ENCODE measurements at places on chromosomes 12 and 14. TPM values are rescaled to one million over a fixed set of nuclear protein-coding genes. Genes with fewer than 3 reads are reported as not detected.
A peak's percentile ranks its signal among the peaks of the same experiment; 100 is the strongest.

DNA sequence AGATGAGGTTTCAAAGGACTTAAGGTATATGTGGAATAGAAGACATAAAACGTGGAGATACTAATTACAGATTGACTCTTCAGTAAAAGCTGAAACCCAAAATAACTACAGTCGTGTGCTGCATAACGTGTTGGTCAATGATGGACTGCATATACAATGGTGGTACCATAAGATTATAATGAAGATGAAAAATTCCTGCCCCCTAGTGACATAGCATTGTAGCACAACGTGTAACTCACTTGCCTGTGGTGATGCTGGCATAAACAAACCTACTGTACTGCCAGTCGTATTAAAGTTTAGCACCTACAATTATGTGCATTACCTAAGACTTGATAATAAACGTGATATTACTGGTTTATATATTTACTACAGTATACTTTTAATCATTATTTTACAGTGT lies 150.3 kb downstream of the LRRK2 start:
- DNase-seq, result no peak

- no peak for DNase-seq
Observed at GRCh38 chr12:29430716-29431044, 49.7 kb upstream of the ERGIC2 start.

Gene SLC10A1
- not detected for total RNA-seq

Gene IL22
- total RNA-seq, result not detected

GRCh38 chr14:81466854-81467253 lies 66.7 kb upstream of the STON2 start:
- DNase-seq, result no peak

- no peak for DNase-seq
Observed at GRCh38 chr14:58071341-58071740, 80.7 kb downstream of the ARMH4 start.

DNA sequence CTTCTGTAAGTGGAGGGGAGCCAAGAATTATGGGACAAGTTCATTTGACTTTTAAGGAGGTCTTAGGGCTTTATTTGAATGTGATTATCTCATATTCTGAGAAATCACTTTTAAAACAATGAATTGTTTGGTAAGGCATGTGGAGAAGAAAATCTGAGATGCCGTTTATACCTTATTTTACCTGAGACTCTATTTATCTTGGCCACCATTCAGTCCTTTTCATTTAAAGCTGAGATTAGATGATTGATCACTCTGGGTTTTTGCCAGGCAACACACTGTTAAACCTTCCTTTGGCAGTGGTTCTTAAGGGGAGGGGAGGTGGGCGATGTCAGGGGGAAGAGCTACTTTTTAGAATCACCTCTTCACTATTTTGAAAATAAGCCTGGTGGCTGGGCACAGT lies 11.4 kb downstream of the CAND1 start:
- DNase-seq, result no peak

Gene KRT6B
- total RNA-seq, result not detected

DNA sequence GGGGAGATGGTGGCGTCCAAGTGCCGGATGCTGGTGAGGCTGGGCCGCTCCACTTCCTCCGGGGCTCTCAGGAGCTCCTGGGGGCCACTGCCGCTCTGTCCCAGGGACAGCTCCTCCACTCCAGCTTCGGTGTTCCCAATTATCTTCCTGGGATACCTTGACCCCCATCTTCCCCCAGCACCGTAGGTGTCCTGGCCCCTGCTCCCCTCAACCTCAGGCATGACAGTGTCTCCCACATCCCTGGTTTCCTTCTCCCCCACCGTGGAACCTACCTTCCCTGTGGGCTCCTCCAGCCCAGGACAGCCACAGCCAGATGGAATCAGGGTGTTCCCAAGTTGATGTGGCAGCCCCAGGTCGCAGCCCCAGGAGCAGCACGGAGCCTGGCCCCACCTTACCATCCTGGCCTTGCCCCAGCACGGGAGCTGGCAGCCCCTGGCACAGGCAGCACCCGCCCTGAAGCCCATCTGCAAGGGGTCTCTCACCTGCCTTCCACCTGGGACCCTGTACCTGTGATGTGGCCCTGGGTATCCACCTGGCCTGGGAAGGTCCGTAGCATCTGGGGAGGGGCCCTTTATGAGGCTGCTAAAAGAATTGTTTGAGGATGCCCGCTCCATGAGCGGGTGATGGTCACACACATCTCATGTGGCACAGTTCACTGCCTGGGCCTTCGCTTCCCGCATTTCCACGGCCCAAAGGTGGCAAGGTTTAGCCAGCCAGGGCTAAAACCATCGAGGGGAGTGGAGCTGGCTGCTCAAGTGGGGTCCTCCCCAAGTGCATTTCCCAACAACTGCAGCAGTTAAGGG lies 4.1 kb downstream of the TMEM121 start:
- no peak for DNase-seq

DNA sequence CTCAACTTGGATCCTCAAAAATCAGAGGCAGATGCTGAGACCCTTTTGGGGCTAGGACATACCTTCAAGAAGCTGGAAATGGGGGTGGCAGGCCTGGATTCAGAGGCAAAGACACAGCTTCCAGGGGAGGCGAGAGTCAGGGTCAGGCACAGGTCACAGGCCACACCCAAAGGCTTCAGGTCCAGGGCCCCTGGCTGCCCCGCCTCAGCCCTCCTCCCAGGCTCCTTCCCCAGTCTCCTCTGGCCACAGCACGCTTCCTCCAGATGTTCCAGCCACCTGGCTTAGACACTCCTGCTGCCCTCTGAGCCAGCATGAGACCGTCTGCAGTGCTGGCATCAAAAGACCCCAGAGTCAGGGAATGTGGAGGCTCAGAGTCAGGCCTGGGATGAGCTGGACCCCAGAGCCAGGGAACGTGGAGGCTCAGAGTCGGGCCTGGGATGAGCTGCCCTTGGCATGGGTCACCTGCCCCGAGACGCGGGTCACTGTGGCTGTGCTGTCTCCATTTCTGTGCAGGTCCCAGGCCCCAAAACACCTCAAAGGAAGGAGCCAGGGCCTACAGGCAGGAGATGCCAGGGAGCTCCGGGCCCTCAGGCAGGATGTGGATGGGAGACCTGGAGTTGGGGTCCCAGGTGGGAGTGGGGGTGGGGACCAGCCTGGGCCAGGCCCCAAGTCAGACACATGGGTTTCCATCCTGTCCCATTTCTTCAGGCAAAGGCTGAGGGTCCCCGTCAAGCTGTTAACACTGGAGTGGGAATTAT lies 58.9 kb downstream of the DIO3 start:
- no peak for DNase-seq

Gene RERGL
- not detected for total RNA-seq

GRCh38 chr14:61033054-61033453 lies 52.0 kb downstream of the SLC38A6 start:
- DNase-seq, result no peak

DNA sequence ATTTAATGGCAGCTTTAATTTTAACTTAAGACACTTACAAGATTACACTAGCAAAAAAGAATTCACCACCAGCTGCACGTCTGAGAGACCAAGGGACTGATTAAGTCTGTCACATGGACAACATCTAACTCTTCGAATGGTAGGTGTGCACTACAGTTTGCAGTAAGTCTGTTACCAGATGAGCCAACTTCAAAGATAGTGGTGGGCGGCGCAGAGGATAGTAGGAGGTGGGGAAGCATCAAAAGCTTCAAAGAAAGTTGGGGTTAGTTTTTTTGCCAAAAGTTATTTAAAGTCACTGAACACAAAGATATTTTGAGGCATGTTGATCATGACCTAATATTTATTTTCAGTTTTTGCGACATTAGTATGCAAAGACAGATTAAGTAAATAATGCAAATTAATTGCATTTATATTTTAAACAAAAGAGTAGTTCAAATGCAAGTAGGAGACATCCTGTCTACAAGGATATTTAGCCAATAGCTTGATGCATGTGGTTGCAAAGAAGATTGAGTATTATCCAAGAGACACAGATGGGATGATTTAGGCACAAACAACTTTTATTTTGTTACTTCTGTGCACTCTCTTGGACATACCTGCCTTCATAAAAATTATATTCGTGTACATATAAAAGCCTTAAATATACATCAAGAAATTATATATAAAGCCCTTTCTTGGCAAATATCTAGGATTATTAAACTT lies 327.7 kb downstream of the BMP4 start:
- no peak for DNase-seq

Gene EIF2S3B
- 0.87 TPM for total RNA-seq

Gene GPR33
- not detected for total RNA-seq

Gene DHH
- total RNA-seq, result 0.15 TPM

Gene KIF26A
- total RNA-seq, result 1.1 TPM

DNA sequence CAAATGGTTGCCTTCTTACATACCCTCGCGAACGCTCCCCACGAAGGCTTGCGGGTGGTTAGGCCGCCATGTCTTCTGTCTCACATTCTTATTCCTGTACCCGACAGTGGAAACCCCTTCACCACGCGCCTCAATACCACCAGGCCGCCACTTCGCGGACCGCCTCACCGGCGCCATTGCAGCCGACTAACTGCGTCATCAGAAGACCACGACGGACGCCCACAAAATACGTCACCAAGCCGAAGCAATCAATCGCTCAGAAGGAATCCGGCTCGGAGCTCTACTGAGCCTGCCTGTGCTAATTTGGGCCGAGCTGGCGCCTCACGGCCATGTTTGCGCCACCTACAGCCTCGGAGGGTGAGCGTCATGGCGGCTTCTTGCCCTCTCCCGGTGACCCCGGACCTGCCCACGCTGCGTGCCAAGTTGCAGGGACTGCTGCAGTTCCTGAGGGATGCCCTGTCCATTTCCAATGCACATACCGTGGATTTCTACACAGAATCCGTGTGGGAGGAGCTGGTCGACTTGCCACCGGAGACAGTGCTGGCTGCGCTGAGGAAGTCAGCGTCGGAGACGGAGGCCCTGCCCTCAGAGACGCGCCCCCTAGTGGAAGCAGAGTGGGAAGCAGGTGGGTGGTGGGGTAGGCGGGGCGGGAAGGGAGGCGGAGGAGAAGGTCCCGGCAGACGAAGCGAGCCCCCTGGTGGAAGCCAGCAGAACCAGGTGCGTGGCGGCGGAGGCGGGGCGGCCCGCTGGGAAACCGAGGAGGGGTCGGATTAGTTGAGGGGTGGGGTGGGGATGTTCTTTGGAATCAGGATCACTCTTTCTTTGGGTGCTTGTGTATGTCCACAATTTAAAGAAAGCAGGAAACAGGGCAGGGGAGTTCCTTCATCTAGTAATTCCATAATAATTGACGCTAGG lies at the start of the genes CCDC59 and METTL25:
CCDC59 (minus strand) TSS at position 188 of the 915 bp plus-strand sequence; CDS start at position 177, 11 bp downstream.
METTL25 (plus strand) TSS at position 330 of the 915 bp plus-strand sequence; CDS start at position 367, 37 bp downstream.
- DNase-seq, result peak; percentile 98

Gene CEBPE
- not detected for total RNA-seq

Gene CLEC9A
- not detected for total RNA-seq

DNA sequence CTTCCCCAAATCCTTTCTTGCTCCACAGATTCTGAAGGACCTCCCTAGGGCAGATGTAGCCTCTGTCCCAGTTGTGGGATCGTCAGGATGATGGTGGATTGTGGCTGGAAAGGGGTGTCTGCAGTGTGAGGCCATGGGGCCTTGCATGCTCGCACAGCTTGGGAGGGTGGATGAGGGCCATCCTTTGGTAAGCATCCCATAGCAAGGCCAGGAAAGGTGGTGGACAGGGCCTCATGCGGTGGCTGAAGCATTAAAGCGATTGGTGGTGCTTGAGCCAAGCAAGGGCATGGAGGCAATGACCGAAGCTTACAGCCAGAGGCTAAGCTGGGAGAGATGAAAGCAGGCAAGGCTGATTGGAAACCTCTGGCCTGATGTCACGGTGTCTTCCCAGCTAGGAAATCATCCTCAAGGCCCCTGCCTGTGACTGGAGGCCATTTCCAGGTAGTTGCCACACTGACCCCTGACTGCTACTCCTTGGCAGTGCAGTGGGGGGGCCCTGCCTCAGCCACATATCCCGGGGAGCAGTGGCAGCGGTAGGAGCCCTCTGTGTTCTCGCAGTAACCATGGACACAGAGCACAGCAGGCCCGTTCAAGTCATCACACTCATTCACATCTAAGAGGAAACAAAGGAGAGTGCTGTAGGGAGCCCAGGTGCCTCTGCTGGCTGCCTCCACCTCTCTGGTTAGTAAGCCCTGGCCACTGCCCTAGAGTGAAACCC lies 7.0 kb downstream of the ISCA2 start:
- DNase-seq, result no peak

DNA sequence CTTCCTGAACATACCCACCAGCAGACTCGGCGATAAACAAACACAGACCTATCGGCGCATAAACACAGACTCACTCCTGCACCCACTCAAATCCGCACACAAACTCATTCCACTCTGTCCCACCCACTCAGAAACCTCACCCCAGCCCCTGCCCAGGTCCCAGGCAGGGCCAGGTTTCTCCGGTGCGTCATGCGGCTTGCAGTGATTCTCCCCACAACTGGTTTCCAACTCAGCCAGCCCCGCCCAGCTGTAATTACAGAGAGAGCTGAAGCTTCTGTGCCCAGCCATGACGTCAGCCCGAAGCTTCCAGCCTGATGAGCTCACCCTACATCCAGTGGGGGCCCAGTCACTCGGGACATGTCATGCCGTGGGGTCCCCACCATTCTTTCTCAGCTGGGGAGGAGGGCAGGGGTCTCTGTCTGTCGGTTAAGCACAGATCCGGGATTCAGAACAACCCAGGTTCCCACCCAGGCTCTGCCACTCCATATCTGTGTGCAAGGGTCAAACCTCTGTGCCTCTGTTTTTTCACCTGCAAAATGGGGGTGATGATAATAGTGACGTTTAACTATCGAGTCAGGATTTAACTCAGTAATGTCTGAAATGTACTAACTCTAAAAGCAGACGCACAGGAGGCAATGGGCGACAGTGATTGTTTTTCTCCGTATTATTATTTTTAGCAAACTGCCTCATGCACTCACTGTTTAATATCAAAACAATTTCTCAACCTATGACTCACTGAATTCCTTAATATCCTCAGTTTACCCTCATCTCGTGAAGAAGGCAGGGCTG lies 2.3 kb upstream of the HSPB8 start:
- DNase-seq, result no peak

Gene A2M
- total RNA-seq, result not detected

GRCh38 chr14:71089971-71090370 lies 182.7 kb downstream of the PCNX1 start:
- no peak for DNase-seq

- DNase-seq, result no peak
Observed at GRCh38 chr12:75805905-75806304, 225.7 kb downstream of the PHLDA1 start.

Gene CCDC60
- total RNA-seq, result not detected

DNA sequence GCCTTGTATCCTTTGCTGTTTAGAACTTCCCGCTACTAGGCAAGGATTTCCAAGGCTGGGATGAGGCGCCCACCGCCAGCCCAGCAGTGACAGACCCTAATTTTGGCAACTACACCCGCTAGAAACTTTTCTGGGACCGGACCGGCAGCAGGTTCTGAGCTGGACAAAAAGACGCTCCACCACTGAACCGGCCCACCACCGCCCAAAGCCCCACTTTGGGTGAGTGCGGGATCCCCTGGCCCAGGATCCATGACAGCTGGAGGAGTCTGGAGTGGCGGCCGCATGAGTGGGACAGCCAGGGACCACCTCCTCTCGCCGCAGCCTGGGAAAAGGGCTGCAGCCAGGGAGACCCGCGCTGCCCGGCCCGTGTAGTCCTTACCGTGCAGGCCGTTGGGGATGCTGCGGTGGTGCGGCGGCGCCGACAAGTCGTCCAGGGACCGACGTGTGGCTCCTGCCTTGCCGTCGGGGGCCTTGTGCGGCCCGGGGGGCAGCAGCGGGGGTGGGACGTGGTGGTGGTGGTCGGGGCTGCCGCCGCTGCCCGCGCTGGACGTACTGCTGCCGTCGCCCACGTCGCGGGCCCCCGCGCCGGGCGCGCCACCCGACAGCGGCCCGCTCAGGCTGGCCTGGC lies 1.1 kb downstream of the CCDC85C start:
- DNase-seq, result no peak

- no peak for DNase-seq
Observed at GRCh38 chr12:75986001-75986746, 45.4 kb downstream of the PHLDA1 start.
